Caudate nucleus (tissue), 63 donors: ENCODE measurements at places on chromosomes 2 and 18.

DNA sequence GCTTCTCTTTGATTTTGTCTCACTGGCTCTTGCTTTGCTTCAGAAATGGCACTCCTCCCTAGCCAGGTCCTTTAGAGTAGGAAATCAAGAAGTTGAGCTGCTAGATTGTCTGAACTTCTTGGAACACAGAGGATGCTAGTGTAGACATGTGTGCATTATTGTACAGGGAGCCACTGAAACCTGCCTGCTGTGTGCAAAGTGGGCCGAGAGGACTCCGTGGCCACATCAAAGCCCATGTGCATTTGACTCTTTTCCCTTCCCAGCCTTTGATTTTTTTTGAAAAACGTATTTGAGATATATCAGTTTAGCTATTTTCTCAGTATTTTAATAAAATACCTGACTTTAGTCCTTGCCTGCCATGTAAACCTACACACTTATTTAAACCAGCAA lies 83.1 kb downstream of the TMEM247 start:
- DNase-seq, result no peak

GRCh38 chr2:216016581-216016980 lies 3.2 kb upstream of the MREG start:
- no peak for DNase-seq

GRCh38 chr2:200119236-200119635 lies 163.9 kb downstream of the MAIP1 start:
- no peak for DNase-seq

GRCh38 chr2:123136419-123136818 lies 888.7 kb upstream of the CNTNAP5 start:
- no peak for DNase-seq

DNA sequence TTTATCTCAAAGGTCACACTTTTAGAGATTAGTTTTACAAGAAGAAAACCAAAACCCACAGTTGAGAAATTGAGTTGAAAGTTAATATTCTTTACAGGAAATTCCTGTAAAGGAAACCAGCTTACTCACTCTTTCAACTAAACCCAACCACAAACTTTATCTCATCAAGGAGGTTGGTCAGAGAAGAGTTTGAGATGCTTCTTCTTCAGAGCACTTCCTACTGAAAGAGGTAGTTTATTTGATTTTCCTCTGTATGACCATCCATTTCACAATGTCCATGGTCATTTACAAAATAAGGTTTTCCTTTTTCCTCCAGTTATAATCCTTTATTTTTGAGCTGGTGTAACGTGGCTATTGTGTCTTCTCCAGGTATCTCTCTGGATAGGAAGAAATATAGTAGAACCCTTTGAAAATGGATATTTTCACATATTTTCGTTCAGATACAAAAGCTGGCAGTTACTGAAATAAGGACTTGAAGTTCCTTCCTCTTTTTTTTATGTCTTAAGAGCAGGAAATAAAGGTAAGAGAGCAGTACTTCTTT lies 4.5 kb upstream of the IL18RAP start:
- no peak for DNase-seq

GRCh38 chr18:6820314-6820713 lies 90.8 kb downstream of the ARHGAP28 start:
- DNase-seq, result no peak

DNA sequence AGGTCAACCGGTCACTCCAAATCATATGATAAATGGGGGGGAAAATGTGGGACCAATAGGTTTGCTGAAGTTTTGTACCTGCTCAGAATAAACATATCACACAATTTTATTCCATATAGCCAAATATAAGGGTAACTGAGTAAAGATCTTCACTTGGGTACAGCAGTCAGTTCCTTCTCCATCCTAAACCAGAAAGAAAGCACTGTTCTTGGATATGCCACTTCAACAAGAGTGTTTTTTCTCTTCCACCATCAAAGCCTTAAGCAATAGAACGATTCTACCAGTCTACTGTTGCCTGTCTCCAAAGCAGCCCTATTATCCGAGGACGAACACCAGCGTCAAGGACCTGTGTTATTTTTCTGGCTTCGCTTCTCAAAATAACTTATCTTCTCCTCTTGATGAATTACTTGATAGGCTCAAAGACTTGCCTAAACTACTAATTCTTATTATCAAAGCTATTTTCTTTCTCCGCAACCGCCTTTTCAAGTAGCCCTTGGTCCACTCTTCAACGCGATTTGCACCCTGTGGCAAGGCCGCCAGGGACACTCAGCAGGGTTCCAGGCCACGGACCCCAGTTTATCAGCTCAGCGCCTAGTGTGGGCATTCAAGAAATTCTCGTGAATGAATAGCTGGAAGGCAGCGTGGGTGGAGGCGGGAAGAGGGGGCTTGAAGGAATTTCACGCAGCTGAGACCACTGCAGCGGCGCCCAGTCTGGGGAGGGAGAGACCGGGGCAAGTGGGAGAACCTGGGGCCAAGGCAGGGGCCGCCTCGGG lies 646 bp downstream of the ALS2 start:
- DNase-seq, result no peak

DNA sequence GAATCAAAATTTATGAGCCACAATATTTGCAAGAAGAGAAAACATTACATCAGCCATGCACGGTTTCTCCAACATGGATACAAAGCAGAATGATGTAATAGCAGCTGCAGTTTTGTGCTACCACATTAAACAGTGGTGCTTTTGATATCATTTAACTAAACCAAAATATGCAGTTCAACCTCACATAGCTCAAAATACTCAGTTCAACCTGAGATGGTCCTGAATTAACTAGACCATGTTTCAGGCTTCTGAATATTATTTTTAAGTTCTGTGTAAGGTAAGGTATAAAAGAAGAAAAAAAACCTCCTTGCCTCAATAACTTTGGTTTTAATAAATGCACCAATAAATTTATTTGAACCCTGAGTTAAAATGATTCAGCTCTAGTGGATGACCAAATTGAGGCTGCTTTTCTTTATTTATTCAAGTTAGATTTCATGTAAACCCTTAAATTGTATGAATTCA lies 18.8 kb upstream of the TSPYL6 start:
- DNase-seq, result no peak

- no peak for DNase-seq
These were observed 181.5 kb upstream of the ID2 start for GRCh38 chr2:8500124-8501054.

DNA sequence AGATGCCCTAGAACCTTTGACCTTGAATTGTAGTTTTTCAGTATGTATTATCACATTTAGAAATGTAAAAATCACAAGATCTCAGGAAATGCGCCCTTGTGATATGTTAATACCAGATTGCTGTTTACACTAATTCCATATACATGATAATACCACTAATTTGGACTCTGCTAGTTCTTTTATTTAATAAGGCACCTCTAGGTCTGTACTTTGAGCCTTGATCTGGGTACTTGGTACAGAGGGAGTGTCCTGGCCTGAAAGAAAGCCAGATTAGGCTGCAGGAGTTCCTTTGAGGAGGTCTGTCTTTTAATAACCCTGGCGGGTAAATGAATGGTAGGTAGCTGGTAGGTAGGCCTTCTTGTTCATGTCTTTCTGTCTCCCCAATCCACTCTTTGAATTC lies 26.3 kb downstream of the PLEKHA3 start:
- no peak for DNase-seq

DNA sequence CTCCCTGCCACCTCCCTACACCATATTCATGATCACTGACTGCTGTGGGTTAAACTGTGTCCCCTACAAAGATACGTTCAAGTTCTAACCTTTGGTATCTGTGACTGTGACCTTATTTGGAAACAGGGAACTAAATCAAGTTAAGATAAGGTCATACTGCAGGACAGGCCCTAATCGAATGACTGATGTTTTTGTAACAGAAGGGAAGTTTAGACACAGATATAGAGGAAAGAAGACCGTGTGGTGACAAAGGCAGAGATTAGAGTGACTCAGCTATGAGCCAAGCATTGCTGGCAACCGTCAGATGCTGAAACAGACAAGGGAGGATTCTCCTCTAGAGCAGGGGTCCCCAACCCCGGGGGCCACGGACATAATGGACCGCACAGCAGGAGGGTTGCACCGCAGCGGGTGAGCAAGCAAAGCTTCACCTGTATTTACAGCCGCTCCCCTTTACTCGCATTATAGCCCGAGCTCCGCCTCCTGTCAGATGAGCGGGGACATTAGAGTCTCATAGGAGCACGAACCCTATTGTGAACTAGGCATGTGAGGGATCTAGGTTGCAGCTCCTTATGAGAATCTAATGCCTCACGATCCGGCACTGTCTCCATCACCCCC lies 28.9 kb upstream of the RNF152 start:
- DNase-seq, result no peak

DNA sequence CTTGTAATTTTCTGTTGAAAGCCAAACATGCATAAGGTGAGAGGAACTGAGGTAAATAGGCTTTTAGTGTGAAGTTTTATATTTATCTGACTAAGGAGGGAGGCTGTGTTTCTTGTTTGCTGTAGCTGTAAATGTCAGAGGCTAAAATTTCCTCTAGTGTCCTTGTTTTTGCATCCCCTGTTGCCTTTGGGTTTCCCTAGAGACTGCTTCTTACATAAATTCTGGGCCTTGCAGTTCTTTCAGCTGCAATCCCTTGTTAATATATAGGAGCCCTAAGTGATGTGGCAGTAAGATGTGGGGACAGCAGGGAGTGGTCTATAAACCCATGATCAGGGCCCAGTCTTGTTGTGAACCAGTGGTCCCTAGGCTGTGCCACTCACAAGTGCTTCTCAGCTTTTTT lies 7.5 kb upstream of the IMP4 start:
- no peak for DNase-seq

DNA sequence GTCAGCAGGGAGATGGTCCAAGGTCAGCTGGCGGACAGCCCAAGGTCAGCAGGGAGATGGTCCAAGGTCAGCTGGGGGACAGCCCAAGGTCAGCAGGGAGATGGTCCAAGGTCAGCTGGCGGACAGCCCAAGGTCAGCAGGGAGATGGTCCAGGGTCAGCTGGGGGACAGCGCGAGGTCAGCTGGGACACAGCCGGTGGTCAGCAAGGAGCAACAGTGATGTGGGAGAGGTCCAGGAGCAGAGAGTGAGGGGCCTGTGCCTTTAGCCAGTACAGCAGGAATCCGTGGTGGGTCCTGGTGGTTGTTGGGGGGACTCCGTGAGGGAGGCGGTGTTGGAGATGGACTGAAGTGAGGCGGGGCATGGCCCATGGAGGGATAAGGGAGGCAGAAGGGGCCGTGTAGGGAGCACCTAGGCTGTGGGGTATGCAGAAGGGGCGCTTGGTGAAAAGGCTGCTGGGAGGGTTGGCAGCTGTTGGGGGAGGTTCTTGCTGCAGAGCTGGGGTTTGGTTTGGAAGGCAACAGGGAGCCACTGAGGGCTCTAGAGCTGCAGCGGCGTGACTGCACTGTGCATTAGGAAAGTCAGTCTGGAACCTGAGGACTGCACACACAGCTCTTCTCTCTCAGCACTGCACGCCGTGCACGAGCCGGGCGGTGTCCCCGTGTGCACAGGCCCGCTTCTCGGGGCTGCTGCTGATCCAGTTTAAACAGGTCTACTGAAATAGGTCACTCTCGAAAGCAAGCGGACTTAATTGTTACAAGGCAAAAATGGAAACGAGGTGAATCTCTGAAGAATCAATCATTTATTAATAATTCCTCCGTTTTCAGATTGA lies 76.2 kb upstream of the HDAC4 start:
- no peak for DNase-seq

DNA sequence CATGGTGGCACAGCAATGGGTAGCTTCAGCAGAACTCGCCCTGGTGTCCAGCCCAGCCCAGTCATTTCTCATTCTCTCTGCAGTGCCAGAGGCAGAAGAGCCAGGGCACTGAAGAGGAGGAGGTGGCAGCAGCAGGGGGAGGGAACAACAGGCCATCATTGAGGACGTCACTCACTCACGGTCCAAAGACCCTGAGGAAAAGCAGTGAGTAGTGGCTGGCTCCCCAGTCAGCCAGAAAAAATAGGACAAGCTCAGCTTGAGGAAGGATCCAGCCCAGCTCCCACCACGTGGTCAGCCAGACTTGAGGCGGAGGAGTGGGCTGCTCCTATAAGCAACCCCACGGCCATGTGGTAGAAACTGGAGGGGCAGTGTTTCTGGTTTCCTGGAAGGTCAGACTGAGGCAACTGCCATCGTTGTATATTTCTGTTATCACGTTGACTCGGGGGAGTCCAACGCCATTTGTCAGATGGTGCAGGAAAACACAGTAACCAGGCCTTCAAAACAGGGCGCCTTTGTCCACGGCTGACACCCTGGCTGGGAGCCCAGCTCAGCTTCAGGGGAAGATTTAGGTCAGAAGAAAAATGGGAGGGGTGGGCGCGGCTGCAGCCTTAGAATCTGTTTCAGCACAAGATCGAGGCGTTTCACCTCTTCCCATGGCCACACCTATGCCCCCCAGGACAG lies 19.0 kb upstream of the TMEM247 start:
- DNase-seq, result peak; percentile 64

GRCh38 chr2:134289225-134289624 lies 35.4 kb downstream of the MGAT5 start:
- no peak for DNase-seq

DNA sequence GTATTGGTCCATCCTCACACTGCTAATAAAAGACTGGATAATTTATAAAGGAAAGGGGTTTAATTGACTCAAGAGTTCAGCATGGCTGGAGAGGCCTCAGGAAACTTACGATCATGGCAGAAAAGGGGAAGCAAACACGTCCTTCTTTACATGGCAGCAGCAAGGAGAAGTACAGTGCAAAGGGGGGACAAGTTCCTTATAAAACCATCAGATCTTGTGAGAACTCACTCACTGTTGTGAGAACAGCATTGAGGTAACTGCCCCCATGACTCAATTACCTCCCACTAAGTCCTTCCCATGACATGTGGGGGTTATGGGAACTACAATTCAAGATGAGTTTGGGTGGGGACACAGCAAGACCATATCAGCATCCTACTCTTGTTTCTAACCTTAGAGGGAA lies 37.0 kb downstream of the SP100 start:
- DNase-seq, result no peak

DNA sequence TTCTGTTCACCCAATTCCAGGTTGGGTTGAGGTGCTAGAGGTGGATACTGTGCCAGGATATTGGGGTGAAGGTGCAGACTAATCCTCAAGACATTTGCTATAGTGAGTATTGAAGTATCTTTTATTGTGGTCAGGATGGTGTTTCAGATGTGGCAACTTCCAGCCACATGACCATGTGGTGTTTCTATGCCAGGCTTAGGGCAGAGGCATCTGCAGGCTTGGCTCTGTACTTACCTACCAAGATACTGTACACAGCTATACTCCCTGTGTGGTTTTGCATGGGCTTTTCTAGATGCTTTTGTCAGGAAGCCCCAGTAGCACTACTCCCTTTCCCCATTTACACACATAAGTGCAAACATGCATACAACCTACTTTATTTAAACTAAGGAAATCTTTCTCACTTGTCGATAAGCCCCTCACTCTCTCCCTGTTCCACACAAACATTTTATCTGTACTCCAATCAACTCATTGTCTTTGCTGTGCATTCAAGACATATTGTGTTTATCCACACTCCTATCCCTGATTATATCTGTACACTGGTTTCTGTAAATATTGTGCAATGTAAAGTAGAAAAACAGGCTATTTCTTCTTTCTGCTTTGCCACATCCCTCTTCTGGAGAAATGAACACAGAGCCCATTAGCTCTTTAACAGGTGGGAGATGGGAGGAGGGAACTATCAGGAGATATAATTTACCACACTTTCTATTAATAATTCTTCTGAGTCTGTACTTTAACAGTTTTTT lies 12.3 kb downstream of the ARL6IP6 start:
- DNase-seq, result no peak
